ACHN (cell line): ENCODE measurements at places on chromosomes 3 and 15.

GRCh38 chr3:112550859-112551258 lies 10.9 kb downstream of the ATG3 start:
- DNase-seq, result no peak

- DNase-seq, result no peak
These were observed 2.6 kb downstream of the TBCCD1 start for GRCh38 chr3:186564586-186564985.

DNA sequence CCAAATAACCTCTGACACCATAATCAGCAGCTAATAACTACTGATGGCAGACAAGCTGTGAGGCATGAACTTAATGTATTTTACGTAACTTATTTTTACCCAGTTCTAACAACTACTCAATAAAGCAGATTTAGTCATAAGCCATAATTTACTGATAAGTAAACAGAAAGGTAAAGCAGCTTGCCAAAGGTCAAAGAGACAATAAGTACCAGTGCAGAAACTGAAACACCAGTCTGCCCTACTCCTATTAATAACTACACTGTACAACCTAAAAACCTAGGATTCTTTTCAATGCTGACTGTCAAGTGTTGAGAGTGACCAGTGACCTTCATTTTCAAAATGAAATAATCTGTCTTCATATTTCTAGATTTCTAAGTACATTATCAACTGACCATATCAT lies 152.2 kb downstream of the NR2E3 start:
- no peak for DNase-seq

DNA sequence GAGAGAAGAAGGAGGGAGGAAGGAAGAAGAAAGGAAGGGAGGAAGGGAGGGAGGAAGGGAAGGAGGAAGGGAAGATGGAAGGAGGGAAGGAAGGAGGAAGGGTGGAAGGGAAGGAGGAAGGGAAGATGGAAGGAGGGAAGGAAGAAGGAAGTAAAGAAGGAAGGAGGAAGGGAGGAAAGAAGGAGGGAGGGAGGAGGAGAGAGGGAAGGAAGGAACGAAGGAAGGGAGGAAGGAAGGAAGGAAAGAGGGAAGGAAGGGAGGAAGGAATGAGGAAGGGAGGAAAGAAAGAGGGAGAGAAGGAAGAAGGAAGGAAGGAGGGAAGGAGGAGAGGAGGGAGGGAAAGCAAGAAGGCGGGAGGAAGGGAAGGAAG lies 31.8 kb upstream of the ALDH1L1 start:
- DNase-seq, result no peak

- DNase-seq, result no peak
These were observed 17.6 kb downstream of the ASB14 start for GRCh38 chr3:57274845-57275244.

DNA sequence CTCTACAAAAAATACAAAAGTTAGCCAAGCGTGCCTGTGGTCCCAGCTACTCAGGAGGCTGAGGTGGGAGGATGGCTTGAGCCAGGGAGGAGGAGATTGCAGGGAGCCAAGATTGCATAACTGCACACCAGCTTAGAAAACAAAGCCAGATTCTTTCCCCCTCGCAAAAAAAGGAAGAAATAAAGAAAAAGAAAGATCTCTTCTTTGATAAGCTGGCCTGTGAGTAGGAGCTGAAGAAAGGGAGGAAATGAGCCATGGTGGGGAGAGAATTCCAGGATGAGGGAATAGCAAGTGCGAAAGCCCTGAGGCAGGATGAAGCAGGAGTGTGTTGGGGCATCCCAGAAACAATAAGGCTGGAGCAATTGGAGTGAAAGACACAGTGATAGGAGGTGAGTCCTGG lies 24.5 kb upstream of the TOP2B start:
- no peak for DNase-seq

- DNase-seq, result no peak
These were observed 519.2 kb downstream of the OTOL1 start for GRCh38 chr3:162015856-162016255.

DNA sequence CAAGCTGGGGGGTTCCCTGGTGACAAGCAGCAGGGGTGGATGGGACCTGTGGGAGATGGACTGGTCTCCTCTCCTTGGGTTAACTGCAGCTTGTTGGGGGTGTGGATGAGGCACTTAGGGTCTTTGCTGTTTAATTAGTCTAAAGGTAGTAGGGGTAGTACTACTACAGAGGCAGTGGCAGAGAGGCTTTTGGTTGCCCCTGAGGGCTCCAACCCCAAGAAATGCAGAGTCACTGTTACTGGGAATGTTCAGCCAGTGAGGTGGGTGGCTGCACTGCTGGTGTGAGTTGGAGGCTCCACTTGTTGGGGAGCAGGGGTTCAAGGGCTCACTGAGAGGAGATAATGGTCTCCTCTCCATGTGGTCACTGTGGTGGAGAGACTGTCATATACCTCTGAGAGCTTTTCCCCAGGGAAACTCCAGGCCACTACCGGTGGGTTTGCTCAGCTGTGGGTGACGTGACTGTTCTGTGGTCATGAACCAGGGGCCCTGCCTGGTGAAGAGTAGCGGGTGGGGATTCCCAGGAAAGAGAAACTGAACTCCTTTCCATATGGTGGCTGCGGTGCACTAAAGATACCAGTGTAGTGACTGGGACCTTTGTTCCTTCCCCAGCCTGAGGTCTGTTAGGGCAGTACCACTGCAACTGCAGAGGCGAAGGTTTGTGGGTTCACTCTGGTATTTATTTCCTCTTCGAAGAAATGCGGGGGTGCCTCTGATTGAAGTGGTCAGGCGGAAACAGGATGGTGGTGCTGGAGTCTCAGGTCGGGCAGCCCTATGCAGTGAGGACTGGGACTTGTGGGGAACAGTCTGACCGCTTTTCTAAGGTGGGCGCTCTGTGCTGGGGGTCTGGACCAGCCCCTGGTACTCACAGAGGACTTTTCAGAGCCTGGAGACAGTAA lies 68.9 kb upstream of the TNFSF10 start:
- DNase-seq, result no peak

DNA sequence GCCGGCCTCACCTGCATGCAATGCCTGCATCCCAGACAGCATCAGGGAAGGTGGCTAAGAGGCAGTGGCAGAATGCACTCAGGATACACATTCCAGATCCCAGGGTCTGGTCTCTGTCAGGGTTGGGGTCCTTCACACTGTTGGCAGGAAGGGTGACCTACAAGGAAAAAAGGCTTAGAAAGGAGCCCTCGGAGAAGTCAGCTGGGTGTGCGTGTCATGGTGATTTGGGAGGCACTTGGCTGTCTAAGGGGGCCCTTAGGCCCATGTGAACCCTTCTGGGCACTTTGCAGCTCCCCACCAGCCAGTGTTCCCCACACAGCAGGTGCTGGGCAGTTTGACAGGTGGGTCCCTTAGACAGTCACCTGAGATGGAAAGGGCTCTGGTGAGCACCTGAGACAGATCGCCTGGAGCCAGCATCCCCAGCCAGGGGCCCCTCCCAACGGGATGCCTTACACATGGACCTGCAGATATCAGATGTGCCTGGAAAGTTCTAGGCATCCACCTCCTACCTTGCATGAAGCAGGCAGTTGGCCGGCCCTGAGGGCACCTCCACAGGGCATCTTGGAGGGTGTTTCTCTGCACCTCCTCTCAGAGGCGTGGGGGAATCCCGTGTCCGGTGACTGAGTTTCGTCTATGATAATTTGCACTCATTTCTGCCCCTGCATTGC lies 131.6 kb downstream of the LRRK1 start:
- DNase-seq, result no peak

- no peak for DNase-seq
These were observed 37.9 kb upstream of the MUC13 start for GRCh38 chr3:124972457-124972856.

DNA sequence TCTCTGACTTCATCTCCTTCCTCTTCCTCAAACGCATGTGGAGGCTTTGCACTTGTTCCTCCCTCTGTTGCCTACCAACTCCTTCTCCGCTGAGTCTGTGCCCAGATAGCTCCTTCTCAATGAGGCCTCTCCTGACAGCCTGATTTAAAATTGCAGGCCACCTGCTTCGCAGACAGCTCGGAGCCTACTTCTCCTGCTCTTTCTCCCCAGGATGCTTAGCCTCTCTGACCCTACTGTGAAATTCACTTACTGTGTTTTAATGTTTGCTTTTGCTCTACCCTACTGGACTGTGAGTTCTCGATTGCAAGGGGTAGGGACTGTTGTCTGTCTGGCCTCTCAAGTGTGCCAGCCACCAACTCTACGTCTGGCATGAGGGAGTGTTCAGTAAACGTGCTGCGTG lies 83.4 kb downstream of the EEFSEC start:
- DNase-seq, result no peak

GRCh38 chr3:47162697-47163168 lies 1.2 kb downstream of the SETD2 start:
- DNase-seq, result peak; percentile 7

- DNase-seq, result no peak
These were observed 100.3 kb downstream of the APBA2 start for GRCh38 chr15:28986108-28986507.

- DNase-seq, result no peak
These were observed 1.3 kb downstream of the RAD51 start for GRCh38 chr15:40696228-40696627.

- DNase-seq, result peak; percentile 75
These were observed at the start of gene NT5DC2 for GRCh38 chr3:52533623-52534280. Gene NT5DC2 (minus strand): TSS chr3:52533857. CDS start chr3:52533737, 120 bp downstream.

- DNase-seq, result no peak
These were observed 76.2 kb upstream of the TP63 start for GRCh38 chr3:189554868-189555557.

DNA sequence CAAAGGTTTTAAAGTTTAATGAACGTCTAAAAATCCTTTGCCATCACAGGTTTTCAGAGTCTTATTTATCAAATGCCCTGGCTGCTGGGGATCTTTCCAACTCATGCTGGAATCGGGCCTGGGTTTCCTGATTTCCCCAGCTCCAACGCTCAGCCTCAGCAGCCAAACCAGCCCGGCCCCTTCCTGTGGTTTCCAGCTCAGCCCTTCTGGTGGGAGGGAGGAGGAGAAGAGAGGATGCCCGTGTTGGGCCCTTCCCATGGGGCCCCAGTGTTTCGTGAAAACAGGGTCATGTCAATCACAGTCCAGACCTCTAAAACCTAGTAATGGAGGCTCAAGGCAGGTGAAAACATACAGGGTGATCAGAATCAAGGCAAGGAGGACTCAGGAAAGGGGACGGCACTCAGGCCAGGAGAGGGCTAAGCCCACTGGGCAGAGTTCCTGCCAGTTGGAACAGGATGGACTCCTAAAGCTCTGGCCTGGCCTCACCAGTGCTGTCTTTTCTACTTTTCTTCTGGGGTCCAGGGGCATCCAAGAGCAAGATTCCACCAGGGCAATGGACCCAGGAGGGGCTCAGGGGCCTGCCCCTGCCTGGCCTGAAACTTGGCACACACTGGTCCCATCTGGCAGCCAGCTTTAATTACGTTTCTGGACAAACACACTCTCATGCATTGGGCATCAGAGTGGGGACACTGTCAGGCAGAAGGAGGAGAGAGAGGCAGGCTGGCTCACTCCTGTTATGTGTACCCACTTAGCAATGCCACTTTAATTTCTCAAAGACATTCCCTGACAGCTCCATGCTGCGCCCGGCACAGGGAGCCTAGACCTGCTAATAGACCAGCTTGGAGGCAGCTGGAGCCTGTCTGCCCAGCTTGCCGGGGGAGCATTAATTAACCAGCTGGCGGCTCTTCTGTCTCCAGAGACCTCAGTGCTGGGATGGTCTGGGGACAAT lies 194.6 kb downstream of the FAM43A start:
- no peak for DNase-seq

- DNase-seq, result peak; percentile 36
These were observed at the start of gene MEGF11 for GRCh38 chr15:66253418-66254088. Gene MEGF11 (minus strand): TSS chr15:66253750. CDS start chr15:66128403, 125,347 bp downstream.

GRCh38 chr3:189353318-189353965 lies 181.7 kb downstream of the TPRG1 start:
- no peak for DNase-seq

DNA sequence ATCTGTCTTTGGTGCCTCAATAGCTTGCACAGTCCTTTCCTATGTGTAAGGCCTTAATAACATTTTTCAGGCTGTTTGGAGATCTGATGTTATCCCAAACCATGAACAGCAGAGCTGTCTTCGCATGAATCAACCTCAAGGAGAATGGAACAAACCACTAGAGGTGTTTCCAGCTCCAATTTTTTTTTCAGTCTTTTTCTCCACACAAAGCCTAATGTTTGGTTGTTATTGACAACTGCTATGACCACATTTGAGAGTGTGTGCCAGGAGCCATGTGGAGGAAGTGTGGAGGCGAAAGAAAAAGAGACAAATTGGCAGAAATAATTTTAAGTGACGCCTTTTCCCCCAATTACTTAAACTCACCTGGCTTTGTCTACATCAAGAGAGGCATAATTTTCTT lies 38.7 kb downstream of the RTP4 start:
- no peak for DNase-seq

DNA sequence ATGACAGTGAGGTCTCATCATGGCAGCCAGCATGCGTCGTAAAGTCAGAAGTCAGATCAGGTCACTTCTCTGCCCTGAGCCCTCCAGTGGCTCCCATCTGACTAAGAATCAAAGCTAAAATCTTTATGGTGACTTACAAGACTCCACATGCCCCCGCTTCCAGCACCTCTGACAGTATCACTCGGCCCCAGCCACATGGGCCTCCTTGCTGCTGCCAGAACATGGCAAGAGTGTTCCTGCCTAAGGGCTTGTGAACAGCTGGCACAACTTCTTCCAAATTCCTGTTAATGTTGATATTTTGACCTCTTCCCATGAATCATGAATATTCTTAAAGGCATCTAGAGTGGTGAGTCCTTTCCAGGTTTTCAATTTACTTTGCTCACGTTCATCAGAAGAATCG lies 20.5 kb downstream of the POLR2M start:
- DNase-seq, result no peak
